ENCODE measurements at places on chromosomes 1 and 21.

GRCh38 chr1:173429471-173430402, 47.4 kb upstream of the PRDX6 start:
- DNase-seq: peak; percentile 53

GRCh38 chr21:40386294-40386911, 460.6 kb downstream of the DSCAM start:
- DNase-seq: no peak

DNA sequence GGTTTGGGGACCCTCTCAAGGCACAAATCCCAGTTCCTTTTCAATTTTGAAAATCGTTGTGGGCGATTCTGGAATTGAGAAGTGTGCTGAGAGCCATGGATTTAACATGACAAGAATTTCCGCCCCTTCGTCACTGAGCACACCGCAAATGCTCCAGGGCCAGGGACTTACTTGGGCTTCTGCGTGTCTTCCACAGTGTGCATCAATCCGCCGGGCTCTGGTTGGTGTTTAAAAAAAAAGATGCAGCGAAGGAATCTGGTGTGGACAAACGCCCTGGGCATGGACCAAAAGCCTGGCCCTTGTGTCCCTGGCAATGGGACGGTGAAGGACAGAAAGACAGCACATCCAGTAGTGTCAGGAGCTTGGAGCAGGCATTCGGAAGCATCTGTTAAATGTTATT, 696 bp upstream of the CLDN14 start:
- no peak for DNase-seq

- DNase-seq: no peak
Measured at GRCh38 chr1:176736015-176736414, 273.0 kb downstream of the PAPPA2 start.

GRCh38 chr1:153647346-153647714, 11.2 kb upstream of the SNAPIN start:
- no peak for DNase-seq

GRCh38 chr1:175390081-175390481, 197.5 kb upstream of the KIAA0040 start:
- DNase-seq: no peak

DNA sequence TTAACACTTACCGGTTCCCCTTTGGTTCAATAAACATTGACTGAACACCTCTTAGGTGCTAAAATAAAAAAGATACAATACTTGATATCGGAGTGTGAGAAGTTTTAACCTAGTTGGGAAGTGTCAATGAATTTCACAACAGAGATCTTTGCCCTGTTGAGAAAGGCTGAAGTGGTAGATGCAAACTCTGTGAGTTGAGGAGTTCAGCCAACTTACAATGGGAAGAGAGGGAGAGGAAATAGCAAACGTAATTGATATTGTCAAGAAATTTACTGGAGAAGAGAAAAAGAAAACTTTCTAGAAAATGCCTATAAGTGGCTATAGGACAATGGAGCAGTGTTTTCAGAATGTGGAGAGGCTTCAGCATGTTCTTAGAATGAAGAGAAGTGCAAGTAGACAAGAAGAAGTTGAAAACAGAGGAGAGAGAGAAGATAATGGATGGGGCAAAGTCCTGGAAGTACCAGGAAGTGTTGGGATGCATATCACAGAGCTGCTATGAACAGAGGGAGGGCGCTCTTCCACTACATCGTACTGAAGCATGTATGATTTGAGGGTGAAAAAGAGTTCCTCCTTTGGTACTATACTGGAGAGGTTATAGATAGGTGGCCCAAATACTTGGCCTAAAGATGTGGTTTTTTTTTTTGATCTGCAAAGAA, 48.9 kb downstream of the MEF2D start:
- no peak for DNase-seq

DNA sequence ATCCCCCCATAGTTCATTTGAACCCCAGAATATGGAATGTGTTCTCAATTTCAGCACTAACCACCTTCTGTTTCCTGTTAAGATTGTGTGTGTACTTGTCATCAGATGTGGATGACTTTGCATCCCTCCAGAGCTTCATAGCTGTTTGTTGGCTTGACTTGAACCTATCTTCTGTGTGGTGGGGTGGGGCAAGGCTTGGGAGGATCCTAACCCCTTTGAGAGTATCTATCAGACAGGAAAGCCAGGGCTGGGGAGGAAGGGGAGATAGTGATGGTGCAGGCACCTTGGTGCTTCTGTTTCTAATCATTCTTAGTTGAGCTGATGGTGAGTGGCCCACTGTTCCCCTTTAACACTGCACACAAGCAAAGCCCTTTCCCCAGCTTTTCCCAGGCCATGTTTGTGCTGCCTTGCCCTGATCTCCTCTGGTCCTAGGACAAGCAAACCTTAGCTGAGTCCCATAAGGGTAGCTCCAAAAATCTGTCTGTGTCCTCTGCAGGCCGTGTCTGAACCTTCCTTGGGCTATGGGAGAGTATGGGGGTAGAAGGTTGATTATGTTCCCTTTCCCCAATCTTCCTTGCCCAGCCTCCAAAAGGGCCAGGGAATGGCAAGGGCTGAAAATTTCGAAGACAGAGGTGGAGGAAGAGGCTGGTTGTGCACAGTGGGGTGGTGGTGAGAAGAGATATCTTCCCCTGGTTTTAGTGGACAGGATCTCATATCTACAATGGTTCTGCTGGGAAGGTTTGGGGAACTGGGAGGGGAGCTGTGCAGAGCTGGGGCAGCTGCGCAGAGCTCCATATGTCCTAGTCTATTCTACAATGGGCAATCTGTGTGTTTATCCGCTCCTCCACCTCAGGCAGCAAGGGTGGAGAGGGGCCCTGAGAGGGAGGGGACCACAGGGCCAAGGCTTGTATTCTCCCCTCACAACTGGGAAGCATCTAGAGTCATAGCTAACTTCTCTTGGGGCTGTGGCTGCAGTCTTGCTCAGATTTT, 1.4 kb downstream of the NHLH1 start:
- no peak for DNase-seq

DNA sequence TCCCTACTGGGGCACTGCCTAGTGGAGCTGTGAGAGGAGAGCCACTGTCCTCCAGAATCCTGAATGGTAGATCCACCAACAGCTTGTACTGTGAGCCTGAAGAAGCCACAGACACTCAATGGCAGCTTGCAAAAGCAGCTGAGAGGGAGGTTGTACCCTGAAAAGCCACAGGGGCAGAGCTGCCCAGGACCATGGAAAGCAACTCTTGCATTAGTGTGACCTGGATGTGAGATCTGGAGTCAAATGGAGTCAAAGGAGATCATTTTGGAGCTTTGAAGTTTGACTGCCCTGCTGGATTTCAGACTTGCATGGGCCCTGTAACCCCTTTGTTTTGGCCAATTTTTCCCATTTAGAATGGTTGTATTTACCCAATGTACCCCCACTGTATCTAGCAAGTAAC, 871.4 kb upstream of the PRMT6 start:
- DNase-seq: no peak

GRCh38 chr1:10593750-10594149, 119.0 kb downstream of the PEX14 start:
- no peak for DNase-seq

- no peak for DNase-seq
Measured at GRCh38 chr1:178875936-178876335, 5.1 kb upstream of the ANGPTL1 start.

DNA sequence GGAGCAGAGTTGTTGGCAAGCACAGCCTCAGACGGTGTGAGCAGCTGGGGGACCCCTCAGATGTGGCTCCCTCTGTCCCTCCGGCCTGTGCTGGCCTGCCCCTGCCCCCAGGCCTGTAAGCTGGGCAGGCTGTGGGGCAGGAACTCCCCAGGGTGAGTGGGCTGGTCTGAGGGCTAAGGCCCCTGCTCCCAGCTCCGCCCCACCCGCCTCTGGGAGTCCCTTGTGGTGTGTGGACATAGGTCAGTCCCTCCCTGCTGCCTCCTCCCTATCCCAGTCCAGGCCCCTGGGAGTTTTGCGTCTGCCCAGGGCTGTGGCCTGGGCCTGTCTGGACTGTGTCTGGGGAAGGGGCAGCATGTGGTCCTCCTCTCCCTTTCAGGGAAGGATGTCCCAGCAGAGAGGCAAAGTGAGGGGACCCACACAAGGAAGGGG, 3.6 kb upstream of the VWA1 start:
- no peak for DNase-seq

DNA sequence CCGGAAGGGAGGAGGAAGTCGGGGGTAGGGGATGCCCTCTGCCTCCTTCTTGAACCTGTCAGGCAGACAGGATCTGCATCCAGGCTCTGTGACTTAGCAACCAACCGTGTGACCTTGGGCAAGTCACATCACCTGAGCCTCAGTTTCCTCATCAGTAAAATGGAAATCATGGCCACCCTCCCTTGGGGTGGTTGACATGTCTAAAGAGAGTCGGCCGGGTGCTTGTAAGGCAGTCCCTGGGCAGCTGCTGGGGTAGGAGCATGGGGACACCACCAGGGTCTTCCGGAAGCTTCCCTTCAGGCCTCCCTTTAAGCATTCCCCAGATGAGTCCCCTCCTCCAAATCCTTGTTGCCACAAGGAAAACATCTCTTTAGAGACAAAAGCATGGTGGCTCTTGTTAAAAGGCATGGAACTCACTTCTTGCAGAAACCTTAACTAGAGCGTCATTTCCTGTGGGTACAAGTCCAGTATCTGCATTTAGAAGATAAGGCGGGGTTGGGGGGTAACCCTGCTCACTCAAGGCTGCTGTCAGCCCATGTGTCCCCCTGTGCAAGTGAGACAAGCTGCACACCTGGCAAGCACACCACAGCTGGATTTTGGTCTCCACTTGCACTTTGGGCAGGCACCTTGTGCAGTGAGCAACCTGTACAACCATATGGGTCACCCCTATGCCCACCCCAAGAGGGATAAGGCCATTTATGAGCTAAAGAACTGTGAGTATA, 10.4 kb downstream of the CLCNKB start:
- DNase-seq: no peak

DNA sequence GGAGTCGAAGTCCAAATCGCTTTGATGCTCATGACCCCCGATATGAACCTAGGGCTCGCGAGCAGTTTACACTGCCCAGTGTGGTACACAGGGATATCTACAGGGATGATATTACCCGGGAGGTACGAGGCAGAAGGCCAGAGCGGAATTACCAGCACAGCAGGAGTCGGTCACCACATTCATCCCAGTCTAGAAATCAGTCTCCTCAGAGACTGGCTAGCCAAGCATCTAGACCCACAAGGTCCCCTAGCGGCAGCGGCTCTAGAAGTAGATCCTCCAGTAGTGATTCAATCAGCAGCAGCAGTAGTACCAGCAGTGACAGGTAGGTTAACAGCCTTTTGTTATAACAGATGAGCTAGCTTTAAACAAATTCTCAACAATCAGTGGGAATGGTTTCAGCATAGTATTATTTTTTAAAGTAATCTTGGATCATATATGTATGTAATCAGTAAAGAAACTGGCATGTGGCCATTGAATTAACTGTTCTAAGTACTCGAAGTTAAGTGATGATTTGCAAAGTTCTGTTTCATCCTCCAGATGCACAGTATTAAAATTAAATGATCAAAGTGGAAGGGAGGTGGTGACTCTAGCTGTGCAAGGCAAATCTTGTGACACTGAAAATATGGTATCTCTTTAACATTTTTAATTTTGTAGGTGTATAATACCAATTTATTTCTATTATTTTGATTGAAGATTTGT, 29.0 kb downstream of the SPEN start:
- DNase-seq: no peak

GRCh38 chr1:204560590-204561150, 44.5 kb downstream of the MDM4 start:
- DNase-seq: peak; percentile 56

- no peak for DNase-seq
Measured at GRCh38 chr1:51749151-51749550, 129.4 kb downstream of the NRDC start.

DNA sequence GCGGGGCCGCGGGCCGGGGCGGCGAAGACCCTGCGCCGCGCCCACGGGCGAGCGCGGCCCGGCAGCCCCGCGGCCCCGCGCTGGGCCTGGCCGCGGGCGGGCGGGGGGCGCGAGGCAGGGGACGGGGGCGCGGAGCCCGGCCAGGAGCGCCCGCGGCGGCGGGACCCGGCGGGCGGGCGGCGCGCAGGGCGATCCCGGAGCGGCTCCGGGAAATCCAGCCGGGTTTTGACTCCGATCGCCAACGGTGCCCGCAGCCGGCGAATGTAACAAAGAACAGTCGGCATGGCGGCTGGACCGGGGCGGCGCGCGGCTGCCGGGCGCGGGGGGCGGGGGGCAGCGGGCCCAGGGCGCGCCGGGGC, 334 bp downstream of the PRDM15 start:
- DNase-seq: no peak

DNA sequence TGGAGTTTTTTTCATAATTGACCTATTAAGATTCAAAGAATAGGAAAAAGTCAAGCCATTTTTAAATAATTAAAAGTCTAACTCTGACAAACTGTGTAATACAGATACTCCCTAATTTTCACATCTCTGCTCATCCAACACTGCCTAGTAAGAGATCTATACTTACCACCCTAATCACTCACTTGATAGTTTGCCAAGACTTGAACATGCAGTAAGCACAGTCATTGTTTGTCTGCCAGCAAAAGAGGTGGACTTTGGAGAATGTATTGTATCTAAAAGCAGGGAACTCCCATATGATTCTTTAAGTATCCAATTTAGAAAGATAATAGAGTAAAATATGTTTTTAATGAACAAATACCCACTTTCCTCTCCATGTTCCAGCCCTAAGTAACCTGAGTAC, 15.5 kb downstream of the TMEM59 start:
- no peak for DNase-seq

GRCh38 chr1:193479187-193479586, 292.8 kb upstream of the B3GALT2 start:
- DNase-seq: no peak

- DNase-seq: no peak
Measured at GRCh38 chr1:108041360-108042142, 76.6 kb upstream of the VAV3 start.

DNA sequence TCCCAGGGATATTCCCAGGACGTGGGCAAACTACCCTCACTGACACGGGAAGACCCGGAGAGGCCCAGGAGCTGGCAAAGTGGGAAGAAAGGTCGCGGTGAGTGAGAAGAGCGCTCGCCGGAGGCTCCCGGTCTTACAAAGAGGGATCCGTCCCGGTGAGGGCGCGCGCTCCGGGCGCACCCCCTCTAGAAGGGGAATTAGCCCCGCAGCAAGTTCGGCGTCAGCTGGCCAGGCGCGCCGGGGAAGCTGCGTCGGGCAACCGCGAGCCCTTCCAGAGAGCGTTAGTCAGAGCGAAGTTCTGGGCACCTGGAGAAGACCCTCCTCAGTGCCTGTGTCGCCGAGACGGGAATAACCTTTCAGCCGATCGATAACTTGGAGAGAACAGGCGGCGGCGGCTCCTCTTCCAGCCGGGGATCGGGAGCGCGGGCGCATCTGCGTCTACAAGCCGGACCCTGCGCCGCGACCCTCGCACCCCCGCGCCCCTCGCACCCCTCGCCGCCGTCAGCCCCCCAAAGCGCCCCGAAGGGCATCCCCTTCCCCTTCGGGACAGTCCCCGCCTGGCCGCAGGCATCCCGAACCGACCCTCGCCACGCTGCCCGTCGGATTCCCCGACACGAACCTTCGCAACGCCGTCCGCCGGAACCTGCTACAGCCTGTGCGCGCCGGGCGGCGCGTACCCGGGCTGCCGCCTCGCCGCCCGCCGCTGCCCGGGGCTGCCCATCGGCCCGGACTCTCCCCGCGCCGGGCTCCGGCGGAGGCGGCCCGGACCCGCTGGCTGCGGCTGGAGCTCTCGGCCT, 485 bp downstream of the SIPA1L2 start:
- DNase-seq: no peak

- DNase-seq: no peak
Measured at GRCh38 chr1:45685308-45686014, 872 bp downstream of the GPBP1L1 start.
